Nephron progenitor cell (in vitro differentiated cells): ENCODE measurements at places on chromosomes 16 and 17.

GRCh38 chr17:78781104-78781892 lies 775 bp downstream of the CYTH1 start:
- peak overlapping the region; percentile 86 for H3K4me3 ChIP-seq
- H3K27me3 ChIP-seq, result no peaks in the 10 kb centered on the region
- no peak overlapping the region for H3K27ac ChIP-seq

- DNase-seq, result no peak
- no peaks in the 10 kb centered on the region for H3K36me3 ChIP-seq
- peaks cover 68% of the 10 kb centered on the region for H3K27me3 ChIP-seq
- no peak overlapping the region for H3K27ac ChIP-seq
- no peak overlapping the region for H3K4me3 ChIP-seq
Observed at GRCh38 chr17:36824678-36825101, 112.6 kb upstream of the LHX1 start.

- H3K27ac ChIP-seq, result peak overlapping the region; percentile 98
- peaks cover 48% of the 10 kb centered on the region for H3K4me1 ChIP-seq
- peaks cover 2% of the 10 kb centered on the region for H3K27me3 ChIP-seq
- peak overlapping the region; percentile 22 for H3K4me3 ChIP-seq
- peaks cover 3% of the 10 kb centered on the region for H3K36me3 ChIP-seq
Observed at GRCh38 chr16:621526-622105, 9.2 kb upstream of the WFIKKN1 start.

GRCh38 chr16:668519-669171 lies 713 bp downstream of the RHOT2 start:
- no peaks in the 10 kb centered on the region for H3K36me3 ChIP-seq
- peak overlapping the region; percentile 78 for H3K4me3 ChIP-seq
- peak; percentile 17 for DNase-seq
- peaks cover 5% of the 10 kb centered on the region for H3K4me1 ChIP-seq
- no peaks in the 10 kb centered on the region for H3K27me3 ChIP-seq

DNA sequence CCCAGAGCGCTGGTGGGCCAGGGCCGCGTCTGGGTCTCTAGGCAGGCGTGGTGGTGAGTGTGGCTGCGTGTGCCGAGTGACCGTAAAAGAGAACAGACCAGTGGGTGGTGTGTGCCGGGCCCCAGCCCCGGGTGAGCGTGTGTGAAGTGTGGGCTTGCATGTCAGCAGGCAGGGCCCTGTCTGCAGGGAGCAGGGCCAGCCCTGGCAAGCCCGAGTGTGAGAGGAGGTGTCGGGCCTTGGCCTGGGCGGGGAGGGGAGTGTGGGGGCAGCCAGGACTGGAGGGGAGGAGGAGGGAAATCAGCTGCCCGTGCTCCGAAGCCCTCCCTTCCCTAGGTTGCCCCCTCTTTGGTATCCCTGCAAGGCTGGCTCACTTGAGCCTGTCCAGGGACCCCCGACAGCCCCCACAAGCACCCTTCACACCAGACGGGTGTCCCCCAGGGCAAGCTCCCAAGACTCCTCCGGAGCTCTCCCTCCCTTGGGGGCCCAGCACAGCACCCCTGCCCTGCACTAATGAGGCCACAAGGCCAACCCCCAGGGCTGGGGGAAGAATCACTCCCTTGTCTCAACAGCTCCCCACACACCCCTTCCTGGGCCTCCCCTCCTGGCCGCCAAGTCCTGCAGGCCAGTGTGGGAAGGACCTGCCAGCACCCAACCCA lies 1.9 kb downstream of the USH1G start:
- peak overlapping the region; percentile 59 for H3K4me3 ChIP-seq
- H3K27me3 ChIP-seq, result peaks cover 65% of the 10 kb centered on the region
- peaks cover 31% of the 10 kb centered on the region for H3K4me1 ChIP-seq
- no peaks in the 10 kb centered on the region for H3K36me3 ChIP-seq

DNA sequence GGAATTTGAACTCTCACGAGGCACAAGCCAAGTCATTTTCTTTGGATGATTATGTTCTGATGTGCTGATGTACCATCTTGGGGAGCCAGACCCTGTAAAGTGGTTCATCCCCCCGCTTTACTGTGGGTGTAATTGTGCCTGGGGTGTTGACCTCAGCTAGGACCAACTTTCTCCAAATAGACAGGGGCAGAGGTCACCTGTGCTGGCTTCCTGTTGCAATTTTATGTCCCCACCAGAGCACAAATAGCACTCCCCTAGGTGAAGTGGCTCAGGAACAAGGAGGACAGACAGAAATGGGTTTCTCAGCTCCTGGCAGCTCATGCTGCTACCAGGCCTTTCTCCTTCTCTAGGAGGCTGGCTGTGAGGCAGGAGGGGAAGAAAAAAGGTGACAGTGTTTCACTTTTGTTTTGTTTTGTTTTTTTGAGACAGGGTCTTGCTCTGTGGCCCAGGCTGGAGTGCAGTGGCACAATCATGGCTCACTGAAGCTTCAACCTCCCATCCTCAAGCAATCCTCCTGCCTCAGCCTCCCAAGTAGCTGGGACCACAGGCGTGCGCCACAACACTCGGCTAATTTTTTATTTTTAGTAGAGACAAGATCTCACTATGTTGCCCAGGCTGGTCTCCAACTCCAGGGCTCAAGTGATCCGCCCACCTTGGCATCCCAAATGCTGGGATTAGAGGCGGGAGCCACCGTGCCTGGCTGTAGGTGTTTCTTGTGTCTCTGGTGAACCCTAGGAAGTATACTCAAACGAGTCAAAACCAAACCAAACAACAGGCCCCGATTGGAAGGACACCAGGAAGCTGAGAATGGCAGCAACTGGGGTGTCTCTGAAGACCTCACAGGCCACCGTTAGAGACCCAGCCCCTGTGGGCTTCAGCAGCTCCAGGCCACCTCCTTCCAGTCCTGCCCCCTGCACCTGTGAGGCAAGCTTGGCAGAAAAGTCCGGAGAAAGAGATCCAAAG lies 32.5 kb upstream of the WFIKKN2 start:
- H3K4me3 ChIP-seq, result no peak overlapping the region
- H3K36me3 ChIP-seq, result no peaks in the 10 kb centered on the region
- DNase-seq, result no peak
- peaks cover 14% of the 10 kb centered on the region for H3K27me3 ChIP-seq

GRCh38 chr16:12519986-12520385 lies 283.7 kb downstream of the CPPED1 start:
- no peaks in the 10 kb centered on the region for H3K27me3 ChIP-seq
- H3K36me3 ChIP-seq, result no peaks in the 10 kb centered on the region
- H3K27ac ChIP-seq, result no peak overlapping the region
- DNase-seq, result no peak
- H3K4me1 ChIP-seq, result peaks cover 52% of the 10 kb centered on the region

DNA sequence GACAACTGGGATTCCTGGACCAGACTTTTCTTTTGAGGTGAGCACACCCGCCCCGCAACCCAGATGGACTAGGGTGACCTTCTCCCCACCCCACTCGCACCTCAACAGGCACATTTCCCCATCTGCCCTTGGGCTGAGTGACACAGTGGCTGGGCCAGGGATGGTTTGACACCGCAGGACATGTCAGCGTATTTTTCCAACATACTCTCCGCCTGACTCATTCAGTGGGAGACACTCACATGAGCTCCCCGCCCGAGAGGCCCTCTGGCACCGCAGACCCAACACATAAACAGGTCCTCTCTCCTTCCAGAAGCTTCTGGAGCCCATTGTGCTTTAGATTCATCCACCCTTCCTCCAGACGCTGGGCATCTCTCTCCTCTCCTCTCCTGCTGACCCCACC lies 69.4 kb downstream of the ZDHHC7 start:
- H3K27me3 ChIP-seq, result peaks cover 13% of the 10 kb centered on the region
- no peak overlapping the region for H3K27ac ChIP-seq
- H3K36me3 ChIP-seq, result no peaks in the 10 kb centered on the region
- DNase-seq, result no peak
- H3K4me3 ChIP-seq, result no peak overlapping the region

- H3K36me3 ChIP-seq, result no peaks in the 10 kb centered on the region
- DNase-seq, result no peak
- H3K27ac ChIP-seq, result no peak overlapping the region
- H3K4me3 ChIP-seq, result no peak overlapping the region
- H3K4me1 ChIP-seq, result peaks cover 11% of the 10 kb centered on the region
Observed at GRCh38 chr16:87681981-87682570, 79.8 kb downstream of the JPH3 start.

DNA sequence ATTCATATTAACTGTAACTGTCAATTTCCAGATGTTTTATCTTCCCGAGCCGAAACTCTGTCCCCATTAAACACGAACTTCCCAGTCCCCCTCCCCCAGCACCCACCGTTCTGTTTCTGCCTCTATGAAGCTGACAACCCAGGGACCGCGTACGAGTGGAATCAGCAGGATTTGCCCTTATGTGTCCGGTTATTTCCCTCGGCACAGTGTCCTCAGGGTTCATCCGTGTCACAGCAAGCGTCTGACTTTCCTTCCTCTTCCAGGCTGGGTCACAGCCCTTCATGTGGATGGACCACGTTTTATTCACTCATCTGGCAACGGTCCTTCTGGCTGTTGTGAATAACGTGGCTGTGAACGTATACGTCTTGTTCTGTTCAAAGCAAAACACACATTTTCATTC lies 31.3 kb downstream of the METRNL start:
- H3K27ac ChIP-seq, result no peak overlapping the region
- H3K36me3 ChIP-seq, result no peaks in the 10 kb centered on the region
- H3K27me3 ChIP-seq, result peaks cover 30% of the 10 kb centered on the region
- H3K4me3 ChIP-seq, result no peak overlapping the region
- peaks cover 65% of the 10 kb centered on the region for H3K4me1 ChIP-seq

- H3K27ac ChIP-seq, result no peak overlapping the region
- H3K27me3 ChIP-seq, result peaks cover 50% of the 10 kb centered on the region
- H3K4me1 ChIP-seq, result peaks cover 26% of the 10 kb centered on the region
- DNase-seq, result no peak
- H3K36me3 ChIP-seq, result no peaks in the 10 kb centered on the region
Observed at GRCh38 chr17:73711184-73711583, 66.9 kb upstream of the SDK2 start.

DNA sequence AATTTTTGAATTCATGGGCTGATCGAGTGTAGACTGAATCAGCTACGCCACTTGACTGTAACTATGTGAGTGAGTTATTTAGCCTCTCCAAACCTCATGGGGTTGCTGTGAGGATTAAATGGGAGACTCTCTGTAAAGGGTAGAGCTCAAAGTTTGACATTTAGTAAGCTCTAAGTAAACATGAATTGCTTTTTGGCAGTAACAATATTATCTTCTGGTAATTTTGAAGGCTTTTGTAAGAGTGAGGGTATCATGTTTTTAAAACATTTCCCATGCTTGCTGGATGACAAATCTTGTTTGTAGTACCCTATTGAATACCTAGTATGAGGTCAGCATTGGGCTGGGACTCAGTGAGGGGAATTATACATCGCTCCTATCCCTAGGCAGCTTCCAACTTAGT lies 35.3 kb downstream of the MRTFB start:
- peaks cover 37% of the 10 kb centered on the region for H3K4me1 ChIP-seq
- no peak overlapping the region for H3K27ac ChIP-seq
- no peaks in the 10 kb centered on the region for H3K27me3 ChIP-seq
- H3K36me3 ChIP-seq, result no peaks in the 10 kb centered on the region

DNA sequence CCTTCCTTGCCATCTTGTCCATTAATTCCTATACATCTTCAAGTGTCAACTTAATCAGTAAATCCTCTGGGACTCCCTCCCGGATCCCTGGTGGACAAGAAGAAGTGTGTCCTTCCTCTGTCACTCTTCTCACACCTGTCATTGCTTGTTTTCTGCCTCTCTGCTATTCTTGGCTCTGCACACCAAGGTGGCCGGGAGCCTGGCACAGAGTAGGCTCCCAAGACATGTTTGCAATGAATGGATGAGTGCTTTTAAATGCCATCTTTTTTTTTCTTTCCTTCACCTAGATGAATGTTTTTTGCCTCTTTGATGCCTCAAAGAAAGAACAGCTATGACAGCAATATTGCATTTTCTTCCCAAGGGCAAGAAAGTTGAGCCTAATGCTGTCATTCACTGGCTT lies 58.0 kb upstream of the CLEC18A start:
- peaks cover 69% of the 10 kb centered on the region for H3K4me1 ChIP-seq
- H3K4me3 ChIP-seq, result no peak overlapping the region
- H3K27ac ChIP-seq, result peak overlapping the region; percentile 28
- DNase-seq, result no peak

GRCh38 chr17:69760562-69760961 lies 314.5 kb upstream of the KCNJ16 start:
- H3K27me3 ChIP-seq, result no peaks in the 10 kb centered on the region
- no peak for DNase-seq
- H3K36me3 ChIP-seq, result no peaks in the 10 kb centered on the region
- H3K4me3 ChIP-seq, result no peak overlapping the region

DNA sequence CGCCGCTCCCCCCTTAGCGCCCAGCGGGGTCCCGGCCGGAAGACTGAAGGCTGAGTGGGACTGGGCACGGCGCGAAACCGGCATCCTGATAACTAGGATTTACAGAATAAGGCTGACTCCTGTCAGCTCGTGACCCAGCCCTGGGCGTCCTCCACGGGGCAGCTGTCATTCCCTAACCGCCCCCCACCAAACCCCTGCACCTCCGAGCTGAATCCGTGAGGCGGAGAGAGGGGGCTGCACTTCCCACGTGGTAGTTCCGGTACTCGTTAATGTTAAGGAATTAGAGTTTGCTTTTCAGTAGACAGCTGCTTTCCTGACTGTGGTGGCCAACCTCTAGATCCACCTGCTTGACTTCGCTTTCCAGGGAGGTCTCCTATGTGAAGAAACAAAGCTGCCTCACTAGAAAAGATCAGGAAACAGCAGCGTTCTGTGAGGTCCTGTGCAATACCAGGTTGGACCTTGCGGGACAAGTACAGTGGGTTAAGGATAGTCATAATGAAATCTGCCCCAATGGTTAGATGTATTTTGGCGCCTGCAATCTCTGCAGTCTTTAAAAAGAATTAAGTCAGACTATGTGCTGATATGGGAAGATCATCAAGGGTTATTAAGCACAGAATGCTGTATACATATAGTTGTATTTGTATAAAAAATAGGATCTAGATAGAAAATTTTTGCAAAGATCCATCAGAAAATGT lies 1.1 kb upstream of the WBP2 start:
- peaks cover 20% of the 10 kb centered on the region for H3K4me1 ChIP-seq
- H3K27me3 ChIP-seq, result peaks cover 4% of the 10 kb centered on the region
- peak overlapping the region; percentile 86 for H3K27ac ChIP-seq
- DNase-seq, result no peak
- H3K4me3 ChIP-seq, result no peak overlapping the region

DNA sequence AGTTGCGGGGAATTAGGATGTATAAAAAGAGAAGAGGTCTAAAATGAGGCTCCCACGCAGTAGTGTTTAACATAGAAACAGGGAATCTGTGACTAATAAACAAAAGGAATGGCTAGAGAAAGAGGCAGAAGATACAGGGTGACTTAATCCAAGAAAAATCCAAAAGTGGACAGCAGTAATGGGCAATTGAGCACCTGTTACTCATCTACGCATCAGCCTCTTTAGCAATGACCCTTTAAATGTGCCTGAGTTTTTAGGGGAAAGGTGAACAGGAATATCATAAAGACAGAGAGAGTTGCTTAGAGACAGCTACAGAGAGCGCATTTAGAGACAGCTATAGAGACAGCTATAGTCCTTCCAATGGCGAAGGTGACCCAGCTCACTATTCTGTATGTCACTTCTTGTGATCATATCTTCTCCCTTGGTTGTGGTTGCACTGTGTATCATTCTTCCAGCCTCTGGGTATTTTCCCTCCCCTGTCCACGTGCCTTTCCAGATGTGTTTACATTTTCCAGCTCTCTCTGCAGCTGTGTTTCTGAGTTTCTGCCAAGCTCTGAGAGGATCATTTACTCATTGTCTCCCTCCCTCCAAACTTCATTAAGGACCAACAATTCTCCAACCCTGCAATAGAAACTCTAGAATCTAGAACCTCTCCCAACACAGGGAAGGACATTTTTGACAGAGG lies 61.5 kb downstream of the MYOCD start:
- H3K36me3 ChIP-seq, result no peaks in the 10 kb centered on the region
- H3K4me1 ChIP-seq, result peaks cover 20% of the 10 kb centered on the region
- no peak for DNase-seq
- H3K4me3 ChIP-seq, result no peak overlapping the region
- no peak overlapping the region for H3K27ac ChIP-seq
- H3K27me3 ChIP-seq, result no peaks in the 10 kb centered on the region

- H3K36me3 ChIP-seq, result peaks cover 26% of the 10 kb centered on the region
- no peak overlapping the region for H3K27ac ChIP-seq
- DNase-seq, result peak; percentile 73
- H3K4me3 ChIP-seq, result no peak overlapping the region
- peaks cover 25% of the 10 kb centered on the region for H3K4me1 ChIP-seq
Observed at GRCh38 chr16:30927789-30928378, 4.5 kb downstream of the FBXL19 start.
